ENCODE measurements at places on chromosomes 6 and 20.
A peak's percentile ranks its signal among the peaks of the same experiment; 100 is the strongest.

- DNase-seq: no peak
These were observed 40.7 kb upstream of the FOXQ1 start for GRCh38 chr6:1271071-1271763.

GRCh38 chr20:51275181-51275580 lies 252.3 kb upstream of the KCNG1 start:
- DNase-seq: no peak

DNA sequence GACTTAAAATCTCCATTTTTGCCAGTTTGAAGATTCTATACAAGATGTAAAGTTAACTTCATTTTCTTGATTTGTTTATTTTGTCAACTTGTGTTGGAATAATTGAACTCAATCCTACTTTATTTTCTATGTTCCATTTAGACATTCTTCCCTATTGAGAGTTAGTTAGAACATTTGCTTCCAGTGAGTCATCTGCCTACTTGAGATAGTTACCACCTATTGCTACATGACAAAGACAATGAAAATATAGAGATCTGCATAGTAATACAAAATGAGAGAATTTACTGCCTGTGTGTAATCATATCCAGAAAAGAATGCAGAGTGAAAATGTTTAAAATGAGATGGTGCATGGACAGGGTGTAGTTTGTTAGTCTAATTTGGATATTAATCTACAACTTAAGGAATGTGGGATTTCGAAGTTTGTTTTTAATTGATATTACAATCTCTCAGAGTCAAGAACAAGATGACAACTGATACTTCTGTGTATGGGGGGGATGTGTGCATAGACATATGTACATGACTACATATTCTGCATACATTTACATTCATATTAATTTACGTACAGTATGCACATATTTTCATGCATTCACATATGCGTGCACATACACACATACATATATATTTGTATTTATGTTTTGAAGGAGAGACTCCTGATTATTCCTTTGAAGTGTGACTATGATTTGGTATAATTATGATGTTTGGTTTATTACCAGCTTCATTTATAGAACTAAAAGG lies 420.1 kb downstream of the NKAIN2 start:
- no peak for DNase-seq

- no peak for DNase-seq
These were observed 9.0 kb upstream of the LOC128125822 start for GRCh38 chr6:63563235-63563634.

DNA sequence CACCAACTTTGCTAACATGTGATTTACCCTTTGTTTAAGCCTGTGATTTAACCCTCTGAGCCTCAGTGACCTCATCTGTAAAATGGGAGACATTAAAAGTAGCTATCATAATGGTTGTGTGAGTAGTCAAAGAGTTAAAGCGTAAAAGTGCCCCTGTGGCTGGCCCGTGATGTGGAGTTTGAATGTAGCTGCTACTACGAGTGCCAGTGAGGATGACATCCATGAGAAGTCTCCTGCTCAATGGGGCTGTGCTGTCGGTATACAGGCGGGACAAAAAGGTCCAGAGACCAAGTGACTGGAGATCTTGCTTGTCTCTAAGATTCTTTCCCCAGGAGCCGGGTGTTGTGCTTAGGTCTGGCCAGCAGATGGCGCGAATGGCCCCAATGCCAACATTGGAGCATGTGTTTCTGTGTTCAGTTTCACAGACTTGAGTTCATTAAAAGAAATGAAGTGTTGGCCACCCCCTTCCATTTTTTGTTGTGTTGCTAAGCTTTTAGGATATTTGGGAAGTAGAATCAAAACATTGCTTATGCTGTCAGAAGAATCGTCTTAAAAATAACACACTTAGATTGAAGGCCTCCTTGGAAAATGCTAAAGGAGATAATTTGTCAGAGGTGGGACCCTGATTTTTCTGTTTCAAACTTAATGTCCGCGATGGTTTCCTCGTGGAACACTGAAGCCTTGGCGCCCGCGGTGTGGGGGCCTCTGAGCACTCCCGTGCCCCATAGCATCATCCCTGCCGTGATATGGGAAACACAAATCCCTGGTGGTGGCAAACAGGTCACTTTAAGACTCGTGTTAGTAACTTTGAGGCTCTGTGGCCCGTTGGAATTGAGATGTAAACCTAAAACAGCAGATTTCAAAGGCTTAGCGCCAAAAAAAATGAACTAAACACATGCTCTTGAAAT lies 9.3 kb upstream of the RBM38 start:
- peak; percentile 91 for DNase-seq

- DNase-seq: no peak
These were observed 95.1 kb upstream of the PTPN1 start for GRCh38 chr20:50415021-50415515.

- DNase-seq: no peak
These were observed 45.6 kb upstream of the IPCEF1 start for GRCh38 chr6:154402081-154402780.

- DNase-seq: no peak
These were observed 4.1 kb downstream of the GUCA1B start for GRCh38 chr6:42190554-42191183.

DNA sequence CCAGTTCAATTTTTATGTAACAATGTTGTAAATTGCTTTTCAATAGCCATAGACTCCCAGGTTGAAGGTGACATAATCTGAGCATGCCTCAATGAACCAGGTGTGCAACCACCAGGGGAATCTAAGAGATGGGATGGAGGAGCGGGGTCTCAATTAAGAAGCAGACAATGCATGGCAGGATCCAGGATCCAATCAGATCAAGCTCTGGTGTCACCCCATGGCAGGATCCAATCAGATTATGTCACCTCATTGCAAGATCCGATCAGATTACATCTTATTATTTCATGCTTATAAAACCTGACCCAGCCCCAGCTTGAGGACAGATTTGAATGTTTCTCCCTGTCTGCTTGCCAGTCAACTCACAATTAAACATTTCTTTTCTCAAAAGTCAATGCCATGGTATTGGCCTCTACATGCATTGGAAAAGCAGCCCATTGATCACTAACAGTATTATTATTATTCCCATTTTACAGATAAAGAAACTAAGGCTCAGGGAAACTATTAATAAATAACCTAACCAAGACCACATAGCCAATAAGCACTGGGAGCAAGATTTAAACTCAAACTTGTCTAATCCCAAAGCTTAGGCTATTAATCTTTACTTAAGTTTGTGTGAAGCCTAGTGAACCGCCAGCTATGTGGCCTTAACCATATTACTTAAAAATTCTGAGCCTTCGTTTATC lies 14.3 kb upstream of the SIRT5 start:
- DNase-seq: no peak

DNA sequence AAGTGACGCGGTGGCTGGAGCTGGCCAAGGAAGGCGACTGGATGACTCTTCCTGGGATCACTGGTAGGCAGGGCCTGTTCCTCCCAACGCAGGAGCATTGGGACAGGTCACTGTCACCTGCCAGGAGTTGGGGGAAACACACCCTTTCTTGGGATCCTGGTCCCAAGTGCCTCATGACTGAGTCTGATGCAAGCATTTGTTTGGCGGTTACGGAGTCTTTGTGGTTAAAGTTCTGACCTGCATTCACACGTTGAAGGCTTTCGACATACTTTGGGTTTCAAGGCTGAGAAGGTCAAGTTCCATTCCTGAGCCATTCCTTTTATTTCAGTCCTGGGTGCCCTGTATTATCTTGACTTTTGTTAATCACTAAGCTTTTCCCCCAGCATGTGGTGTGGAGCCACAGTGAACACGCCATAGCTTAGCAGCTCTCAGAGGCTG lies 6.0 kb downstream of the PNLDC1 start:
- peak; percentile 52 for DNase-seq

GRCh38 chr20:5810800-5811422 lies 60.7 kb downstream of the SHLD1 start:
- DNase-seq: no peak

- DNase-seq: no peak
These were observed 6.5 kb upstream of the GRIK2 start for GRCh38 chr6:101386982-101387381.

DNA sequence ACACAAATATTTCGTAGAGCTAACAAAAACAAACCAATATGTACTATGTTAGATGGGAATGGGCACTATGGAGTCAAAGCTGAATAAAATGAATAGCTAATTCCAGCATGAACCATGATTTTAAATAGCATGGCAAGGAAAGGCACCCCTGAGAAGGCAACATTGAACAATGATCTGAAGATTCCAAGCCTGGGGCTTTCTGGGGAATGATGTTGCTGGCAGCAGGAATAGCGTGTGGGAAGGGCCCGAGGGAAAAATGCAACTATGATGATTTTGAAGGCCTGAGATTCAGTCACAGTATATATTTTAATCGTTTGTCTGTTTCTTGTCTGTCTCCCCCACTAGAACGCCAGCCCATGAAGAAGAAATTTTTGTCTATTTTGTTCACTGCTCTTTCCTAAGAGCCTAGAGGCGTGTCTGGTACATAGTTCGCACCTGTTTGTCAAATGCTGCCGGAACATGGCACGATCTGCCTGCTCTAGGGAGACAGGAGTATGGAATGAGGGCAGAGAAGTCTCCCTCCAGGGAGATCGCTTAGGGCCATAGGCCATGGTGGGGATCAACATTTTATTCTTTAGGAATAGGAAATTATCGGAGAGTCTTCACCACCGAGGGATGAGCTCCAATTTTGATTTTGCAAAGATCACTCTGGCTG lies 84.8 kb upstream of the EYA2 start:
- no peak for DNase-seq

DNA sequence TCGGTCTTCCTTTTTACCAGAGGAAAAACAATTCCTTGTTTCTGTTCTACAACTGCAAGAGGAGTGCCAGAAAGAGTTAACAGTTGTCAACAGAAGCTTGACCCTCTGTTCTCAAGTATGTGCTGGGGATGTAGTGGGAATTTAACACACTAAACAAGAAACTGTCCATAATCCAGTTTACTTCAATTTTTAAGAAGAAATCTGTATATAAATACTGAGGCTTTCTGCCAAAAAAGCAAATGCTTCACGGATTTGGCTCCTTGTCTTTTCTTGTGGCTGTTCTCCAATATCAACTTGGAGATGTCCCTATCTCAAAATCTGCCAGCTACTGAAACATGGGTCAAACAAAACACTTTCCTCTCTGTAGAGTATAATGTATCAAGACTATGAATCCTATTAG lies 26.8 kb downstream of the REV3L start:
- no peak for DNase-seq

DNA sequence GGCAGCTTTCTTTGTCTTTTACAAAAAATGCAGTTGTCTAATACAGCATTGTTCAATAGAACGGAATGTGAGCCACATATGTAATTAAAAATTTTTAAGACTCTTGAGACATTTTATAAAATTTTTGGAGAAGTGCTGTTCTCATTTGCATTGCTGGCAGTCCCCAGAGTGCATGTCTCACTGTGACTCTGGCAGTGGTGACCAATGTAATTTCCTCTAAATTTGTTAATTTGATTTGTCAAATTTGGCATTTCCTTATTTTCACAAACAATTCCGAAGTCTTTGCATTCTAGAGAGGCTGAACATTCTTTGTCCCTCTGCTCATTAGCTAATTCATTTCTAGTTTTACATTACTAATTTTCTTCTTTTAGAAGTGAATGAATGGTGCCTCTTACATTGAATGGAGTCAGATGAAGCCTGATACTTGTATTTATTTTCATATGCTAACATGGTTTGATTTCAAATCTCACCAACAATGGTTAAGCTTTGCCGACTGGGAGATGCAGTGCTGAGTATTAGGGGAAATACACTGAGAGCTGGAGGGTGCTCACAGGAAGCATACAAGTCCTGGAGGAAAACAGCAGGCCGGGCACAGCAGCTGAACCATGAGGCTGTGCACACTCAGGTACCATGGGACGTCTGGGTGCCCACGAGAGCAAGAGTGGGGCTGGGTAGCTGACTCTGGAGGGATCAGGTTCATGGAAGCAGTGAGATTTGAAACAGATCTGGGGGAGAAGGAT lies 68.5 kb upstream of the ARMC2 start:
- DNase-seq: peak; percentile 27

DNA sequence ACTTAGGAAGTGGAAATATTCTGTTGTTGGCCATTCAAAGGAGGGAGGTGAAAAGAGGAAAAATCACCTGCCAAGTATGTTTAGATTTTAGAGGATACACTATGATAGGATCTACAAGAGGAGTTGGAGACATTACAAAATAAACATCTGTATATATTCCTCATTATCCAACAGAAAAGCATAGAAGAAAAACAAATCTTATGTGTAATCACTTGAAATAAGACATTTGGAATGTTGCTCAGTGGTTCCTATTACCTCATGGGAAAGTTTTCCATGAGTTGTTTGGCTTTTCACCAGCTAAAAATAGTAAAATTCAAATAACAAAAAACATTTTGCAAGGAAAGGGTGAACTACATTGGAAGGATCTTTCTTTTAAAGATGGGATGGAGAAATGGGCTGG lies 76.7 kb upstream of the CARMIL1 start:
- no peak for DNase-seq

DNA sequence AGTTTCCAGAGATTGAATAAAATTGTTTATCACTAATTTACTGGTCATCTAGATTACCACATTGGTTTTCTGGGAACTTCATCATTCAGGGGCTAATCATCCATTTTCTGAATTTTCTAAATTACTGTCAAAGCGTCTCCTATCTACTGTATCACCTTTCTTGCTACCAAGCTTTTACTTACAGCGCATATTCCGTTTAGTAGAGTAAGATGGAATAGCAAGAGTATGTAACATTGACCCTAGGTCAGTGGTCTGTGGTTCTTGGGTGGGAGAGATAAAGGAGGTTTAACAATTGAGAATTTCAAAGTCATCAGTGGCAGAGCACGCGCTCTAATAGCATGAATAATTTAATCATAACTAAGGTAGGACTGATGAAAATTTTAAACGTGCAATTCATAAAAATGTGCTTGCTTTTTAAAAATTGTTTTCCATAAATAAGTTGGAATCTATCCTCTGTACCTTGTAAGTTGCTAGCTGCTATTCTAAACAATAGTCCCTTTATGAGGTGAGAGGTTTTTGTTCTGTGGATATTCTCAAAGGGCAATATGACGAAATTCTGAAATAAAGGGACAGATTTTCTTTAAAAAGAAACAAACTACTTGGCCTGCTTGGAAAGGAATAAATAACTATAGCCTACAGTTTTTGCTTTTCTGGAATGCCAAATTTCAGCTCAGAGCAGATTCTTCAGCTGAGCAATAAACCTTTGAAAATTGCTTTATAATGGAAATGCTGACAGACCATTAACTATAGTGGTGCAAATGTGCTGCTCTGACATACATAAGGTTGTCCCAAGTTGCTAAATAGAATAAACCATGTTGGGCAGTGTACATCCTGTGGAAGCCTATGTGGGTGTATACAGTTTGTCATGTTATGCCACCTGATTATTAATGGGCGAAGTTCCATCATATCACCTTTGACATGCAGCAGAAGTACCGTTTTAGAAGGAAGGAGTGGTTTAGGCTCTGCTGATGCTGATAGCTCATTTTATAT lies 84.1 kb downstream of the ZFAND3 start:
- peak; percentile 59 for DNase-seq

GRCh38 chr20:38472513-38473366 lies at the start of gene RALGAPB:
TSS of gene RALGAPB (plus strand) at chr20:38472843. CDS start at chr20:38488433, 15,590 bp downstream.
- peak; percentile 99 for DNase-seq

DNA sequence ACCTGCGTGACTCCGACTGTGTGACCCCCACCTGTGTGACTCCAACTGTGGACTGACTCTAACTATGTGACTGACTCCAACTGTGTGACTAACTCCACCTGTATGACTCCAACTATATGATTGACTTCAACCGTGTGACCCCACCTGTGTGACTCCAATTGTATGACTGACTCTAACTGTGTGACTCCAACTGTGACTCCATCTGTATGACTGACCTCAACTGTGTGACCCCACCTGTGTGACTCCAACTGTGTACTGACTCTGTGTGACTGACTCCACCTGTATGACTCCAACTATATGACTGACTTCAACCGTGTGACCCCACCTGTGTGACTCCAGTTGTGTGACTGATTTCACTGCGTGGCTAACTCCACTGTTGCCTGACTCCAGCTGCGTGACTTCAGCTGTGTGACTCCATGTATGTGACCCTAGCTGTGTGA lies 38.6 kb downstream of the SYNJ2 start:
- no peak for DNase-seq
